ENCODE measurements at places on chromosomes 7 and 10. TPM values are rescaled to one million over a fixed set of nuclear protein-coding genes. Genes with fewer than 3 reads are reported as not detected.

Gene NRF1
- total RNA-seq: 49.2 TPM

Gene AKR1B15
- total RNA-seq: not detected

Gene CUTC
- 32.0 TPM for total RNA-seq

Gene SOSTDC1
- total RNA-seq: not detected

Gene CC2D2B
- 1.2 TPM for total RNA-seq

Gene DOCK4
- 5.3 TPM for total RNA-seq

Gene CCDC186
- 31.5 TPM for total RNA-seq

Gene ACBD7
- 1.3 TPM for total RNA-seq
